ENCODE measurements at places on chromosomes 3 and 15. TPM values are rescaled to one million over a fixed set of nuclear protein-coding genes. Genes with fewer than 3 reads are reported as not detected.
A peak's percentile ranks its signal among the peaks of the same experiment; 100 is the strongest.

Gene LRRC58
- total RNA-seq, result 18.0 TPM

Gene MEGF11
- 0.27 TPM for total RNA-seq

Gene DAG1
- total RNA-seq, result 18.3 TPM

- DNase-seq, result peak; percentile 64
Measured at GRCh38 chr15:89107984-89108383, 19.7 kb downstream of the ABHD2 start.

GRCh38 chr3:79012946-79013362, 754.8 kb downstream of the ROBO1 start:
- no peak for DNase-seq

DNA sequence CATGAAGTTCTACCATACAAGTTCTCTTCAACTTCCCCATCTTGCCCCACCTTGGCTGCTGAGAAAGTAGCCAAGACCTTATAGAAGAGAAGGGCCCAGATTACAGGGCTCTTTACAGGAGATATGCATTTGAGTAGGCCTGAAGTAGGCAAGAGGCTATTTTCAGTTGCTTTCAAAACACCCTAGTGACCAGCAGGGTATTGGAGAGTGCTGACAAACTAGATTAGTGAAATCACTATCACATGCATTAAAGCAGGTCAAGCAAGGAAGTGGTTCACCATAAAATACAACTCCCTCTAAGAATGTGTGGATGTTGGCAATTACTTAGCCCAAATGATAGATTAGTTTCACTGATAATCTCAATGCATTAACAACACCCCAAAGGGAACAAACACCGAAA, 2.7 kb upstream of the LZTFL1 start:
- no peak for DNase-seq

- DNase-seq, result no peak
Measured at GRCh38 chr15:98263787-98264186, 303.3 kb downstream of the ARRDC4 start.

GRCh38 chr3:46884929-46885328, 7.4 kb downstream of the PTH1R start:
- DNase-seq, result no peak

DNA sequence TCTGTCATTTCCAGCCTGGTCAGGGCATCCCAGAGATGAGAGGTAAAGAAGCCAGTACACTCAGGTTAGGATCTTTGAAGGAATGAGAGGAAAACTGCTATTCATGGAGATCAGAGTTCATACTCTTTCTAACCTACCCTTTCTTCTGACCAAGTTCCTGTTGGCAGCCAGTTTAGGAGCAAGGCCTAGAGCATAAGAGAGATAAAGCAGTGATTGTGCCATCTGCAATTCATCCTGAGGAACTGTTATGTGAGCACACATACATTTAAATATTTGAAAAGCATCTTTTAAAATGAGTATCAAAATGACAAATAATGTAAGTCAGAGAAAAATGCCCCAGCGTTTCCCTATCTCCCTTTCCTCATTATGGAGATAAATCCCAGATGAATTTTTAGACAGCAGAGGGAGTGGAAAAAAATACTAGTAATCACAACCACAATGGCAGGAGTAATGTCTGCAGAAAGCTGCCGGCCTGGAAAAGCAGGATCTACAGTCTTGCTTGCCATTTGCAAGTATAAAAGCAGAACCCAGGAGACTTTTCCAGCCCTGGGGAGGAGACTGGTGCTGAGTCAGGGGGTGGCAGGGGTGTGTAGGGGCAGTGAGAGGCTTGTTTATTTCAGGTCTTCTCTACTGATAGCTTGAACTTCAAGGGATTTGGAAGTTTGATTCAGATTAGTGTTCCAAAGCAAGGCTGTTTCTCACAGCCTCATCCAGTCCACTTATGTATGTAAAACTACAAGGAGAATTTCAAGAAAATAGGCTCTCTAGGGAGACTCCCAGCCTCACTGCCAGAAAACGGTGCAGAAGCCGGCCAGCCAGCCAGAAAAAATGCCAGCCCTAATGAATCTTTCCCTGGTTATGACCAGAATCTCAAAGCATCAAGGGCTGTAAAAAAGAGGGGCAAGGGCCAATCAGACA, 1052.4 kb downstream of the TUSC7 start:
- no peak for DNase-seq

- peak; percentile 5 for DNase-seq
Measured at GRCh38 chr3:177760803-177761202, 563.5 kb upstream of the TBL1XR1 start.

DNA sequence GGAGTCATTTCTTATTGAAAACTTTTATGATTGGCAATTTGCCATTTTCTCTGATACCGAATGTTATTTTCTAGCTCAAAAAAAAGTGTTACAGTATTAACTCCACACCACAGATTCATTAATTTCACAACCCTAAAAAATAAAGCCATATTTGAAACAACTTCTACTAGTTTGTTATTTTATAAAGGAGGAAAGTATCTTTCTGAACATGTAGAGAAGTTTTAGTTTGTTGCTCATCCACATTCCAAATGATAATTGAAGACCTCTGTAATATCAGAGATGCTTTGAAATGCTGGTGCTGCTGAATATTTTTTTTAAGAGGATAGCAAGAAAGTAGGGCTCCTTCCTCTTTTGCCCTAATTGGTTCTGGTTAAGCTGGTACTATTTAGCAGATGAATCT, 1.9 kb downstream of the VGLL3 start:
- no peak for DNase-seq

DNA sequence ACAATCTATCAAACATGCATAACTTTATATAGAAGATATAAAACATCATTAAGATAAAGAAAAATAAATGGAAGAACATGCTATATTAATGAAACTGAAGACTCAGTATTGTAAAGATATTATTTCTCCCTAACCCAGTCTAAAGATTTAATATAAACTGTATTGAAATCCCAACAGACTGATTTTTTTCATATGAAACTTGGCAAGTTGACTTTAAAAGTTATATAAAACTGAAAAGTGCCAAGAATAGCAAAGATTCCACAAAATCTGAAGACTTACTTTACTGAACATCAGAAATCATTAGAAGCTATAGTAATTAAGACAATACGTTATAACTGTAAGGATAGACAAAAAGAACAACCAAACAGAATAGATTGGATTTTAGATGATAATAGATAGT, 531.3 kb upstream of the MCTP2 start:
- no peak for DNase-seq
